ENCODE measurements at places on chromosomes 4 and X.

DNA sequence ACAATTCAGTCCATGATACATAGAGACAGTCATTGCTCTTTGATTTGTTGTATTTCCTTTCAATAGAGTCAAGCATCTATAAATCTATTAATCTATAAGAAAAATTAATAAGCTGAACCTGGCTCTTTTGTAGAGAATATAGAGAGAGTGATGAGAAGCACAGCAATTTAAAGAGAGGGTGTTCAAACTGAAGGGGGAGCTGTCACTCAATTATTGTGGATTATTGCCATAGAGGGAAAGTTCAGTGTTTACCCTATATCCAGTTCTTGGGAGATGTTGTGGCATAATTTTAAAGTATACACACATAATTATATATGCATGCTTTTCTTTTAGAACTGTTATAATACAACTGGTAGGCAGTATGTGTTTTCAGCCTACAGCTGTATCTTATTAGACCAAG is 1469.0 kb upstream of the PABPC4L start:
- DNase-seq: no peak

GRCh38 chr4:101050837-101051205 is 296.5 kb downstream of the PPP3CA start:
- DNase-seq: no peak

DNA sequence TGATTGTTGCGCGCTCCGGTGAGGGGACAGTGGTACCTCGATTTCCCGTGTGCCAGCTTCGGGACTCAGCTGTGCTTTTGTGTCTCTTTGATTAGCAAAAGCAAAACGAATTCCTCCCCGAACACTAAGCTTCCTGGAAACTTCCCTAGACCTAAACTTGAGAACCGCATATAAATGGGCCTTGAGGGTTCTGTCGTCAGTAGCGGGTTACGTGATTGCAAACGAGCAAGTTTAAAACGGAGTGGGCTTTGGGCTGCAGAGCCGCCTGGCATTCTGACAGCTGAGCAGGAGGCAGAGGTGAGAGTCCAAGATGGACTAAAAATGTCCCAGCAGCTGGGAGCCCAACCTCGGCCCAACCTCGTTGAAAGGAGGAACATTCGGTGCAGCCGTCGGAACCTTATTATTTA is 1.2 kb upstream of the TAPT1 start:
- DNase-seq: no peak

- DNase-seq: no peak
These were observed 3.1 kb upstream of the NR3C2 start for GRCh38 chr4:148445071-148445859.

- DNase-seq: no peak
These were observed 23.3 kb upstream of the SCML2 start for GRCh38 chrX:18377796-18378195.

- no peak for DNase-seq
These were observed 175.8 kb upstream of the TECRL start for GRCh38 chr4:64584981-64585557.

- DNase-seq: no peak
These were observed 32.9 kb upstream of the STX18 start for GRCh38 chr4:4574792-4575191.

DNA sequence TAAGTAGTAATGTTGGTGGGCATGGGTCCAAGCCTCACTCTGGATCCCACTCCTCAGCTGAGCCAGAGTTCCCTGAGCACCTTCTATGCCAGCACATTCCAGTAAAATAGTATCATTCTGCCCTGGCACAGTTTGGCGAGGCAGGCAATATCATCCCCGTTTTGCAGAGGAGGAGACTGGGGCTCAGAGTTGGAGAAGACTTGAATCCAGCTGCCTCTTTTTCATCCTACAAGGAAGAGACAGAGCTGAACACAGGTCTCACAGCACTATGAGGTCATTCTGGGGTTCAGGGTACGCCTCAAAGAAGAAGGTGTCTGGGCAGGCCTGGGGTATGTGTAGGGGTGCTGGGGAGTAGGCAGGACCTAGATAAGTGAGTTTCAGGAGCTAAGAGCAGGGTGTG is 103.9 kb upstream of the STX18 start:
- DNase-seq: no peak

DNA sequence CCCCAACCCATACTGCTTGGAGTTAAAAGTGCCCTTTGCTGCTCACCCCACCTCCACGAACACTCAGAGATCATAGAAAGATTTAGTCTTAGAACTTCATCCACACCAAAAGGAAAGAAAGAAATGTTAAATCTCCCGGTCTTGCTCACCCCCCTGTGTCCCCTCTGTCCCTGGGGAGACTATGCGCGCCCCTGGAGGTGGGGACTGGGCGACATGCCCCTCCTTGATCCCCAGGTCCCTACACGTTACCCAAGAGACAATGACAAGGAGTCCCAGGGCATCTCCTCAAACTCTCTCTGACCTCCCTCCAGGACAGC is 620 bp downstream of the ITM2A start:
- DNase-seq: no peak
